ENCODE measurements at places on chromosomes 3 and 15.

GRCh38 chr3:183295211-183295610 lies 42.2 kb downstream of the B3GNT5 start:
- H3K27ac ChIP-seq, result peak overlapping the region; percentile 73
- H3K4me1 ChIP-seq, result peaks cover 17% of the 10 kb centered on the region
- DNase-seq, result peak; percentile 88
- no peak overlapping the region for H3K4me3 ChIP-seq
- no peaks in the 10 kb centered on the region for H3K27me3 ChIP-seq

DNA sequence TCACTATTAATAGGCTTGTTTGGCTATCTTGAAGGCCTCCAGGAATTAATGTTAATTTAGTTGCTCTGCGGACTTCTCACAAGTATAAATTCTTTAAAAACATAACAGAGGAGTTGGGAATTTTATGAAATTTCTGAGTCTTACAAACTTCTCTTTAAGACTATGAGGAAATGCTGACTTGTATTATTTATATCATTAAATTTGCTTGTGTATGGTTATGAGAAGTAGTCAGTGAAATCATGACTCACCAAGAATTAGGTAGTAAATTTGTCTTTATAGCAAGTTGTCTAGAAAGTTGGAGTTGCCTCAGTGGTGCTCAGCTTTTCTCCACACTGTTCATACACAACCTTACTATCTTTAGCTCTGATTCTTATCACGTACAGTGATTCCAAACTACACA lies 26.5 kb downstream of the PHLDB2 start:
- no peak overlapping the region for H3K27ac ChIP-seq
- H3K4me1 ChIP-seq, result no peaks in the 10 kb centered on the region
- no peak for DNase-seq
- H3K36me3 ChIP-seq, result no peaks in the 10 kb centered on the region
- H3K27me3 ChIP-seq, result no peaks in the 10 kb centered on the region
- no peak overlapping the region for H3K4me3 ChIP-seq

- no peak overlapping the region for H3K27ac ChIP-seq
- H3K4me1 ChIP-seq, result no peaks in the 10 kb centered on the region
- no peaks in the 10 kb centered on the region for H3K27me3 ChIP-seq
- no peak overlapping the region for H3K4me3 ChIP-seq
- no peaks in the 10 kb centered on the region for H3K36me3 ChIP-seq
- no peak for DNase-seq
These were observed 11.6 kb upstream of the NR2C2 start for GRCh38 chr3:14935592-14936345.

DNA sequence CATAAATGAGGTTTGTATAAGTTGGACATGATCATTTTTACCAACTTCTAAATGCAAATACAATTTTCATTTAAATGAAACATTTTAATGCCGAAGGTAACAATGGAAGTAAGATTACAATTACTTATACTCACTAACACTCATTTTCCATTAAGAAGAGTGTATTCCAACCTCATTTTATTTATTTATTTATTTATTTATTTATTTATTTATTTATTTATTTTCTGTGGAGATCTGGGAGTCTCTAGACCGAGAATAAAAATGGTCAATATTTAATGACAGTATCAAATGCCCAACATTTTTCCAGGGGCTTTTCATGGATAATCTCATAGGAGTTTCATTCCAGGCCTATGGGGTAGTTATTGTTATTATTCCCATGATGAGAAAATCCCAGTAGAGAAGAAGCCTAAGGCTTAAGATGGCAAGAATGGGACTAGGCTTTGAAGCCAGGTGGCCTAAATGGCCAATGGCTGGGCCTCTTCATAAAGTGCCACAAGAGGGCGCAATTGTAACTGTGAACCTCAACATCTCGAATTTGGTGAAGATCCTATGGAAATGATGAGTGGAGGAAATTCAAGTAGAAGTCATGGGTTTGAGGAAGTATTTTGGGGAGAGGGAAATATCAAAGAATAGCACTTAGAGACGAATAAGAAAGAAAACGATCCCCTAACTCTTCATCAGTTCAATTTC lies 21.3 kb downstream of the VGLL3 start:
- no peak overlapping the region for H3K27ac ChIP-seq
- H3K36me3 ChIP-seq, result no peaks in the 10 kb centered on the region
- H3K4me3 ChIP-seq, result no peak overlapping the region
- DNase-seq, result no peak
- no peaks in the 10 kb centered on the region for H3K4me1 ChIP-seq

DNA sequence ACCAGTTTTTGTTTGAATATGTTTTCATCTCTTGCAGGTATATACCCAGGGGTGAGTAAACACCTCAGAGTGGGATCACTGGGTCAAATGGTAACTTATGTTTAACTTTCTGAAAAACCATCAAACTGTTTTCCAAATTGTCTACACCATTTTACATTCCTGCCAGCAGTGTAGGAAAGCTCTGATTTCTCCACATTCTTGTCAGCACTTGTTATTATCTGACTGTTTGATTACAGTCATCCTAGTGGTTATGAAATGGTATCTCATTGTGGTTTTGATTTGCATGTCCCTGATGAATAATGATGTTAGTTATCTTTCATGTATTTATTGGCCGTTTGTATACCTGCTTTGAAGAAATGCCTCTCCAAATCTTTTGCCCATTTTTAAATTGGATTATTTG lies 13.8 kb downstream of the FSD2 start:
- H3K27ac ChIP-seq, result no peak overlapping the region
- H3K4me1 ChIP-seq, result no peaks in the 10 kb centered on the region
- no peak for DNase-seq
- no peak overlapping the region for H3K4me3 ChIP-seq

- H3K4me1 ChIP-seq, result no peaks in the 10 kb centered on the region
- peak overlapping the region; percentile 59 for H3K27ac ChIP-seq
- no peak overlapping the region for H3K4me3 ChIP-seq
- H3K36me3 ChIP-seq, result no peaks in the 10 kb centered on the region
These were observed 251.9 kb upstream of the TGFBR2 start for GRCh38 chr3:30354513-30354912.

DNA sequence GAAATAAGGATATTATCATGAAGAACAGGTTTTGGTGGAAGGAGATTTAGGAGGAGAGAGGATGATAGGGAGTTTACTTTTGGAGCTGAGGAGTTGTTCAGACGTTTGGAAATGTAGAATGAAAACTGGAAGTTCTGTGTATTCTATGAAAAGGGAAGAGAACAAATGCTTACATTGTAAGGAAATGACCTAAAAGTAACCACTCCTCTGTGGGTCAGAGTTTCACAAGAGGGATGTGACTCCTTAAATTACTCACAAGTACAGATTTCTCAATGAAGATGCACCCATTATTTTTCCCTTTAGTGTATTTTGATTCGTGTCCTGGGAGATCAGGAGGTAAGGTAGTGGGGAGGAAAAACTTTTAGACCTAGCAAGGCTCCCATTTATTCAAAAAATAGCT lies 4.0 kb downstream of the RNF13 start:
- H3K27ac ChIP-seq, result no peak overlapping the region
- no peak overlapping the region for H3K4me3 ChIP-seq
- H3K36me3 ChIP-seq, result no peaks in the 10 kb centered on the region
- DNase-seq, result no peak
- H3K27me3 ChIP-seq, result no peaks in the 10 kb centered on the region

DNA sequence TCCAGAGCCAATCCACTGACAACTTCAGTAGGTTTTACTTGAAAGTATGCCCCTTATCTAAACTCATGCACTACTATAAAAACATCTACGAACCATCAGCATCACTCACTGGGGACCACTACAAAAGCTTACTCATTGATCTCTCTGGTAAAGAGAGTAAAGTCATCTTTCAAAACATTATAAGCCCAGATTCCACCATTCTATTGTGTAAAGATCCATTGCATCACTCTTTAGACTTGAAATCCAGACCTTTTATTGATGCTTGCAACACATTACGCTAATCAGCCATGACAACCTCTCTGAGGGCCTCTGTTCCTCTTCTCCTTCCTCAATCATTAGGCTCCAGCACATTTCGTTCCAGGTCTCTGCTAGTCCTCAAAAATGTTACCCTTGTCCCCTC lies 248.9 kb upstream of the WNT5A start:
- no peak overlapping the region for H3K27ac ChIP-seq
- H3K4me1 ChIP-seq, result no peaks in the 10 kb centered on the region
- no peak overlapping the region for H3K4me3 ChIP-seq
- H3K36me3 ChIP-seq, result no peaks in the 10 kb centered on the region

DNA sequence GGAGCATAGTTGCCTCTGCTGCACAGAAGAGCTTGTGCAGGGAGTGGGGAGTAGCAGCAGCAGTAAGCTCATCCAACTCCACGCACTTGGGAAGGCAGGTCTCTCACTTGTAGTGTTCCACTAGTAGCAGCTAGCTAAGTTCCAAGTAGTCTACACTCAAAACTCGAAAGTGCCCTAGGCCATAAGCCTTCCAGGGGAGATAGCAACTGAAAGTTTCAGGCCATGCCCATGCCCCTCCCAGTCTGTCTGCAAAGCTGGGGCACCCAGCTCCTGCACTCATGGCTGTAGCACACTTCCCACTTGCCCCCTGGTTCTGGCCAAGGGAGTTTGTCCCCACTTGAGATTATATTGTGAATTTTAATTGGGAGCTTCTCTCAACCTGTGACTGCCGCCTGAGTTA lies 57.5 kb downstream of the MFSD1 start:
- H3K4me3 ChIP-seq, result no peak overlapping the region
- H3K27me3 ChIP-seq, result no peaks in the 10 kb centered on the region
- no peaks in the 10 kb centered on the region for H3K4me1 ChIP-seq
- H3K36me3 ChIP-seq, result no peaks in the 10 kb centered on the region
- no peak for DNase-seq

- no peak overlapping the region for H3K27ac ChIP-seq
- no peaks in the 10 kb centered on the region for H3K27me3 ChIP-seq
- DNase-seq, result no peak
- no peak overlapping the region for H3K4me3 ChIP-seq
- H3K36me3 ChIP-seq, result no peaks in the 10 kb centered on the region
These were observed 14.7 kb downstream of the USP50 start for GRCh38 chr15:50531766-50532165.

GRCh38 chr15:69573815-69574475 lies 121.3 kb downstream of the RPLP1 start:
- DNase-seq, result no peak
- no peaks in the 10 kb centered on the region for H3K36me3 ChIP-seq
- no peak overlapping the region for H3K27ac ChIP-seq
- H3K27me3 ChIP-seq, result no peaks in the 10 kb centered on the region

All from prostate gland (tissue), 2 donors.